Activated T-cell treated with anti-CD3 and anti-CD28 coated beads for 1 hour (primary cell): ENCODE measurements at places on chromosomes 6 and 20.
A peak's percentile ranks its signal among the peaks of the same experiment; 100 is the strongest.

DNA sequence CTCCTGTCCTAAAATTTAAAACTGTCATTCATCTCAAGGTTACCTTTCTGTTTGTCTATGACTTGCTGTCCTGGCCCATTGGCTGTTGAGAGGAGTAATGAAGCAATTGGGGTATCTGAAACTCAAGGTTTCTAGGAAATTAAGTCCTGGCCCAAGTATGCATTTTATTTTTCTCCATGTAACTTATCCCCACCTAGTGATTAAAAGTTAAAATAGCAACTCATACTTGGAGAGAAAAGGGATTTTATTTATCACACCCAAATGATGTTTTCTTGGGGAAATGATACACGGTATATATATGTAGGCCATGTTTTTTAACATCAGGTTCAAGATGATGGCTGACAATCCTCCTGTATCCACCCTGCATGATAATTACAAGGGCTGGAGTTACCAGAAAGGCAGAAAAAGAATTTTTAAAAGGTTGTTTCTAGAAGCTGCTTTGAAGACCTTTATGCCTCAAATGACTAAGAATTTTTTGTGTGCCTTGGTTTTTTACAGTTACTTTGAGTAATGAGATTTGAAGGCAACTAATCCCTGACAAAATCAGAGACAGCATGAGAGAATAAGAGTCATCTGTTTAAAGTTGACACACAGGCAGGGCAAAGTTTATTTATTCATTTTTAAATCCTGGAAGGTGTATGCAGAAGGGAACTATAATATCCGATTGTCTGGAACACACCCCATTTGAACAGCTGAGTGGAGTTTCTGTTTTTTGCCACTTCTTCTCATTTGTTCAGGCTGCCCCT, 28.9 kb upstream of the C6orf58 start:
- no peak for DNase-seq

DNA sequence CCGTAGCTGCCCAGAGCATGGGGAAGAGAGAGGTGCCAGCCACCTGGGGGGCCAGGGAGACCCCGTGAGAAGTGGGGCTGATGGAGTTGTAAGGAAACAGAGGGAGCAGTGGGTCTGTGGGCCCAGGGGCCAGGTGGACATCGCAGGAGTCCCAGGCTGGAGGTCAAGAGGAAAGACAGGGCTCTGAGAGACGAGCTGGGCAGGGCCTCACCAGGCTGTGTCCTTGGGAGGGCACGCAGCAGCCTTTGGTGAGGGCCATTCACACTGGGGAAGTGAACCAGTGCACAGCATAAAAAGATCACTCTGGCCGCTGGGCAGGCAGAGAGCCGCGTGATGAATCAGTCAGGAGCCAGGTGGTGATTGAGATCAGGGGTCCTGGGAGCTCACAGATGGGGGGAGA, 73.9 kb upstream of the FOXQ1 start:
- no peak for DNase-seq

DNA sequence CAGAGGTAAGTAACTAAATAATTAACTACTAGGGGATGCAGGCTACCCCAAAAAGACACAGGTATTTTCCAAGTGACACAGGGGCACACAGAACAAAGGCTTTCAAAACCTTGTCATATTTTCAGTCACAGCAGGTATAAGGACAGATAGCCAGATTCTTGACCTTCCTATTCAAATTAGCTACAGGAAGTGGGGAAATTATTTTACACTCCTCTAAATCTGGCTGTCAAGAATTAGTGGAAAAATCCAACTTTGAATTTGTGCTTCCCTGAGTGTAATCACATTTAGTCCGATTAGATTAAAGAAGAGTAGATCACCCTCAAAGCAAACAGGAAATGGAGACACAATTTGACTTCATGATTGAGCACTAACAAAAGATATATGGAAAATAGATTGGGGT, 60.6 kb downstream of the SYNE1 start:
- DNase-seq: no peak

DNA sequence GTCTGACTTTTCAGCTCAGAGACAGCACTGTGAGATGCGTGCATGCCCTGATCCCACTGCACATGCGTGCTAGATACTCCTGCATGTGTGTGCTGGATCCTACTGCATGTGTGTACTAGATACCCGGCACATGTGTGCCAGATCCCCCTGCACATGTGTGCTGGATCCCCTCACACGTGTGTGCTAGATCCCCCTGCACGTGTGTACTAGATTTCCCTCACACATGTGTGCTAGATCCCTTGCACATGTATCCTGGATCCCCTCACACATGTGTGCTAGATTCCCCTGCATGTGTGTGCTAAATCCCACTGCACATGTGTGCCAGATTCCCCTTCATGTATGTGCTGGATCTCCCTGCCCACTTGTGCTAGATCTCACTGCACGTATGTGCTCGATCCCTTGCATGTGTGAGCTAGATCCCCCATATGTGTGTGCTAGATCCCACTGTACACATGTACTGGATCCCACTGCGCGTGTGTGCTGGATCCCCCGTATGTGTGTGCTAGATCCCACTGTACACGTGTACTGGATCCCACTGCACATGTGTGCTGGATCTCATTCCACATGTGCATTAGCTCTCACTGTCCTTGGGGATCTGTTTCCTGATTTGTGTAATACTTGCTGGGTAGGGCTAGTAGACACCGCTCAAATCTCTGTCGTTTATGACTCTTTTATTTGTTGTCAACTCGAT, 214.6 kb downstream of the SMOC2 start:
- no peak for DNase-seq

DNA sequence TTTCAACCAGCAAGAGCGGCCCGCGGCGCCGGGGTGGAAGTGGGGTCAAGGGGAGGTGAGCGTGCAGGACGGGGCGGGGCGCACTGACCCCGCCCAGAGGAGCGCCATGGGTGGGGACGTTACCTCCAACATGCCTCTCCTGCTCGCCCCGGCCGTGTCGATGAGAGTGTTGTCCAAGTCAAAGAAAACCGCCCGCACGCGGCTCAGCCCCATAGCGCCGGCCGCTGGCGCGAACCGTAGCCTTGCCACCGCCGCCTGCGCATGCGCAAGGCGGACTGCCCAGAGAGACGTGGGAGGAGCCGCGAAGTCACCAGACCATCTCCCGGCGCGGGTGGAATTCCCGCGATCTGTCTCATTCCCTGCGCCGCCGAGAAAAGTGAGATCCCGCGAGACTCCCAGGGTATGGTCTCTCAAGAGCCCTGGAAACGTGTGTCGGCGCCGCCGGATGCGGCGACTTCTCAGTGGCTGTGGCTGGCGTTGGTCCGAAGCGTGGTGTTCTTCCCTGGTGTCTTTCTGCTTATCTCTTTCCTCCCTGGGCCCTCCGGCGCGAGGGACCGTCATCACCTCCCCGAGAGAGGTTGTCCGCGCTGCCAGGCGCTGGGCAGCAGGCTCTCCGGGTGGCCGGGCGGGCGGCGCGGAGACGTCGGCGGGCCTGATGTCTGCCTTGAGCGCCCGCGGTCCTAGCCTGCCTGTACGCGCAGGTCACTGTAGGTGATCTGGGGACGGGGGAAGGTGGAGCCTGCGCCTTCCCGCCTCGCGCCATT, at the start of gene NANP:
TSS of gene NANP (minus strand) at position 279 of the 764 bp plus-strand sequence. CDS start at position 213, 66 bp downstream.
- peak; percentile 66 for DNase-seq

DNA sequence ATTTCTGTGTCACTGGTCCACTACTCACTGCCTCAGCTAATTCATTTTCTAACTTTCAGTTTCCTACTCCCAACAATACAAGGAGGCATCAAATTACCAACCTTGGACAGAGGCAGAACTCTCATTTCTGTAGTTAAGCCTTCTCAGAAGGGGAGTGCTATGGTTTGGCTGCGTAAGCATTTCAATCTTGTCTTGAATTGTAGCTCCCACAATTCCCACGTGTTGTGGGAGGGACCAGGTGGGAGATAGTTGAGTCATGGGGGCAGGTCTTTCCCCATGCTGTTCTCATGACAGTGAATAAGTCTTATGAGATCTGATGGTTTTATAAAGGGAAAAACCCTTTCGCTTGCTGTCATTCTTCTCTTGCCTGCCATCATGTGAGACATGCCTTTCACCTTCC, 22.9 kb downstream of the HLA-DRA start:
- no peak for DNase-seq

- DNase-seq: no peak
Measured at GRCh38 chr20:4454111-4454510, 267.6 kb upstream of the PRND start.

GRCh38 chr6:79158856-79159516, 75.5 kb downstream of the HMGN3 start:
- DNase-seq: no peak

DNA sequence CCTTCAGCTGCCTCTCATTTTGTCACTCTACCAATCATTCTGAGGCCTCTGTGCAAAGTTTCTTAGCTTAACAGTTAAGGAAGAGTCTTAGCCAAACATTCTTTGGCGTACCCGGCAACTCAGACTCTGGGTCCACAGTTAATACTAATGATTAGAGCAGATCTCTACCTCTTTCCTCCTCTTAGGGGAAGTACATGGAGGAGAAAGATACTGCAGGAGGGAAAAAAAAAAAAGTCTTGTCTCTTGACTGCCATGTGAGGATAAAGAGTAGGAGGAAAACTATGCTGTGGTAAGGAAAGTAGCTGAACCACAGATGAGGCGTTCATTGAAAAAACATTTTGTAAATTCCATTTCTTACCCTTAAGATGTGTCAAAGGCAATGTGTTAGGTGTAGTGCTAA, 44.0 kb upstream of the MARCKS start:
- no peak for DNase-seq

DNA sequence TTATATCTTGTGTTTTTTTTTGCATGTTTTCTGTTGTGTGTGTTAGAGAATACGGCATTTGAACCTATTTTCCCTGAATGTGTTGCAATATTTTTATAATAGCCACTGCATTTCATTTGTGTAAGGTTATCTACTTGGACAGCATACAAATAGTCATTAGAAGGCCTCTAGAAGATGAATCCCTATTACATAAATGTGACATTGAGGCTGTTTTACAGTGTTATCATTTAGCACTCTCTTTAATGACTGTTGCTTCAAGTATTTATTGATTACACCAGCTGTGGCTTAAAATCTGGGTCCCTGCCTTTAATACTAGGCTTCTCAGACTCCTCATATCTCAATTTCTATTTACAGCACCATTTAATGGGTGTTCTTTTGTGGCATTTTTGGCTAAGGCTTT, 465.8 kb downstream of the FRK start:
- DNase-seq: no peak

GRCh38 chr6:129748212-129748900, 38.4 kb upstream of the ARHGAP18 start:
- DNase-seq: peak; percentile 25

DNA sequence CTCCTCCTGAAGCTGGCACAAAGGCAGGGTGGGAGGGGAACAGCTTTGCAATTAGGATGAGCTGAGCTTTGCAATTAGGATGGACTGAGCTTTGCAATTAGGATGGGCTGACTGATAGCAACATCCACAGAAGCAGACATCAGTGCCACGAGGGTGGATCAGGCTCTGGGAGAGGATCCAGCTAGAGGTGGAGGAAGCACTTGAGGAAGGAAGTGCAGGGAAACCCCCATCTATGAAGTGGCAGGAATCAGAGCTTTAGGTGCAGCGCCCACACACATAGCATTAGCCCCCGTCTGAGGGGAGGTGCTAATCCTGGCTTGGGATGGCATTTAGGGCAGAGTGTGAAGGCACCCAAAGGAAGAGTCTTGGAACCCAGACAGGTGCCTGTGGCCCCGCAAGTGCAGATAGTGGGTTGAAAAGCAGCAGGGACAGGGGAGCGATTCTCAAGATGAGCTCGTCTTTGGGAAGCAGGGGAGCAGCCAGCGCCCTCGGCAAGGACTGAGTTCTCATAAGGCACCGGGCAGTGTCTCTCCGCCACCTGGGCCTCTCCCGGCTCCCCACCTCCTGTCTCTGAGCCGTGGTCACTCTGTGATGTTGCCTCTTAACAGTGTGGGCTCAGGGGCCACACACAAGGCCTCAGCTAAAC, 12.0 kb upstream of the THBS2 start:
- no peak for DNase-seq

GRCh38 chr6:48078120-48078519, 32.9 kb downstream of the PTCHD4 start:
- no peak for DNase-seq

GRCh38 chr6:150048099-150048498, 20.8 kb downstream of the ULBP3 start:
- no peak for DNase-seq

GRCh38 chr6:35253249-35253648, 6.3 kb upstream of the ZNF76 start:
- DNase-seq: no peak
